ENCODE measurements at places on chromosomes 6 and 20. TPM values are rescaled to one million over a fixed set of nuclear protein-coding genes. Genes with fewer than 3 reads are reported as not detected.

Gene SLC22A2
- polyA plus RNA-seq, result not detected

Gene PKHD1
- polyA plus RNA-seq, result not detected

Gene TNXB
- 0.60 TPM for polyA plus RNA-seq

Gene DYNLT2
- 0.32 TPM for polyA plus RNA-seq

DNA sequence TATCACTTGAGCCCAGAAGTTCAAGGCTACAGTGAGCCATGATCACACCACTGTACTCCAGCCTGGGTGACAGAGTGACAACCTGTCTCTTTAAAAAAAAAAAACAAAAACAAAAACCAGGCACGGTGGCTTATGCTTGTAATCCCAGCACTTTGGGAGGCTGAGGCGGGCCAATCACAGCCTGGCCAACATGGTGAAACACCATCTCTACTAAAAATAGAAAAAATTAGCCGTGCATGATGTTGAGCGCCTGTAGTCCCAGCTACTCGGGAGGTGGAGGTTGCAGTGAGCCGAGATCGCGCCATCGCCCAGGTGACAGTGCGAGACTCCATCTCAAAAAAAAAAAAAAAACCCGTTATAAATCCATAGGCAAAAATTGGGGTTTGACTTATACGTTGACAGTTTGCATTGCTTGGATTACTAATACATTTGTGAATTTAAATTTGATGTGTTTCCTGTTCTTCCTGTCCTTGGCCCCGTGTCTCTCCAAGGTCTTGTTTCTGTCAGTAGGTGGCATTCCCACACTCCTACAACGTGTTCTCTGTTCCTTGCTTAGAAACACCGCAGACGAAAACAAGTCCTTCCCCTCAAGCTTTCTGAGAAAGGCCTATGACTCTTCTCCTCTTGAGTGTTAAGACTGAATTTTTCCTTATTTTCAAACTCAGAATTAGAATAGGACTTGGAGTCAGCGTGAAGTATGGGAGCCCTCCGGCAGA lies 147.0 kb downstream of the DTNBP1 start:
- no peak for DNase-seq

DNA sequence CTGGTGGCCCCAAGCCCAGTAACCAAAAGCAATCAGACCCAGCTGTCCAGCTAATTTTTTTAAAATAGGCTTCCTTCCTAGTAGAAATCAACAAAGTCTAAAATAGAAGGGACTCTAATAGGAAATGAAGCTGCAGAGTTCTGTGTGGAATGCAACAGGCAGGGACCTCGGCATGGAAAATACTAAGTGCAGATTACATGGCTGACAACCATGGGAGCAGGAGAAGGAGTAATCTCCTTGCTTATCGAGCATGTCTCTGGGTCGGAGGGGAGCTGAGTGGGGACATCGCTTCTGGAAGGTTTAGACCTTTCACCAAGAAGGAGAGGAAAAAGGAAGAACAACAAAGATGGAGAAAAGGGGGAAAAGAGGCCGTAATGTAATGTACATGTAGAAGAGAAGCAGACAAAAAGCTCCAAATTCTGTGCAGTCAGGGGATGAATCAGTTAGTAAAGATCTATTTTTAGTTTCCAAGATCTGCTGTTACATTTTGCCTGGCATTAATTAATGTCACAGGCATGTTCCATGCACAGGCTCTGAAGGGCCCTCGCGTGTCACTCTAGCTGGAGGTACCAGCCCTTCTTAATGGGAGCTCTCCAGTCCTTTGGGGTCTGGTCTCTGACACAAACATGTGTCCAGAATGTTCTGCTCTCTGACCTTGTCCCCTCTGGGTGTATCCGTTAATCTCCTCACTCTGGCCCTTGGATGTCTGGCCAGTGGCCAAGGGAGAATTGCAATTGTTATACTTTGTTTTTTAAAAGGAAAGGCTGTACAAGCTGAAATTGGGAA lies 16.6 kb upstream of the ZNF831 start:
- no peak for DNase-seq

DNA sequence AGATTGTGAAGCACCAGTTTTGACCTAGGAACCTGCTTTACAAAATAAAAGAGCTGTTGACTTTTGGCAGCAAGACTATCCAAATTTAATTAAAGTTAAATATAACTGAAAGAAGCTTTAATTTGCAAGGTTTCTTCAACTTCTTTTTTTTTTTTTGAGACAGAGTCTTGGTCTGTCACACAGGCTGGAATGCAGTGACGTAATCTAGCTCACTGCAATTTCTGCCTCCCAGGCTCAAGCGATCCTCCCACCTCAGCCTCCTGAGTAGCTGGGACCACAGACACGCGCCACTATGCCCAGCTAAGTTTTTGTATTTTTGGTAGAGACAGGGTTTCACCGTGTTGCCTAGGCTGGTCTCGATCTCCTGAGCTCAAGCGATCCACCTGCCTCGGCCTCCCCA lies 13.7 kb upstream of the CSE1L start:
- DNase-seq, result no peak

All from BJ (cell line).